ENCODE measurements at places on chromosomes 7 and 10. TPM values are rescaled to one million over a fixed set of nuclear protein-coding genes. Genes with fewer than 3 reads are reported as not detected.

DNA sequence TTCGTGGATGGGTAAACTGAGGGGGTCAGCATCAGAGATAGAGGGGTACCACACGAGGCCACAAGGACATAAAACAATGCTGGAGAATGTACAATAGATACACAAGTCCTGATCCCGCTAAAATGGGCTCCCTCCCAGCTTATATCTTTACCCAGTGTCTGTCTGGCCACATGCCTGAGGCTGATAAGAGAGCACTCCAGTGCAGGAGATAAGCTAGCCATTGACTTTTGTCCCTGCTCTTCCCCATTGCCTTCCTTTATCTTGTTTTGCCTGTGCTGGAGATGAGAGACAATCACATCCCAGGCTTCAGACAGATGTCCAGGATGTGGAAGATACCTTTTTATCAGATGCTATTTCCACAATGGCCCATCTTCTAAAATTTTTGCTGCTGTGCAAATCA, 6.0 kb downstream of the GAD2 start:
- H3K27me3 ChIP-seq = peaks cover 28% of the 10 kb centered on the region
- no peak overlapping the region for H3K4me3 ChIP-seq
- no peaks in the 10 kb centered on the region for H3K36me3 ChIP-seq
- no peak for DNase-seq

GRCh38 chr7:43568529-43568928, 14.4 kb upstream of the STK17A start:
- no peak for DNase-seq
- no peak overlapping the region for H3K27ac ChIP-seq
- H3K36me3 ChIP-seq = no peaks in the 10 kb centered on the region
- H3K27me3 ChIP-seq = no peaks in the 10 kb centered on the region
- H3K4me3 ChIP-seq = no peak overlapping the region

The GRID1 gene
- 1.4 TPM for total RNA-seq

The MEOX2 gene
- total RNA-seq = 0.54 TPM

The CAV2 gene
- 30.5 TPM for total RNA-seq

Measured in right lobe of liver (tissue), 6 donors.